NCI-H1092 (cell line): ENCODE measurements at places on chromosomes 4 and X.

GRCh38 chrX:2691543-2692220, 587 bp downstream of the CD99 start:
- DNase-seq, result no peak

- no peak for DNase-seq
These were observed 25.7 kb downstream of the NKX1-1 start for GRCh38 chr4:1380368-1381151.

DNA sequence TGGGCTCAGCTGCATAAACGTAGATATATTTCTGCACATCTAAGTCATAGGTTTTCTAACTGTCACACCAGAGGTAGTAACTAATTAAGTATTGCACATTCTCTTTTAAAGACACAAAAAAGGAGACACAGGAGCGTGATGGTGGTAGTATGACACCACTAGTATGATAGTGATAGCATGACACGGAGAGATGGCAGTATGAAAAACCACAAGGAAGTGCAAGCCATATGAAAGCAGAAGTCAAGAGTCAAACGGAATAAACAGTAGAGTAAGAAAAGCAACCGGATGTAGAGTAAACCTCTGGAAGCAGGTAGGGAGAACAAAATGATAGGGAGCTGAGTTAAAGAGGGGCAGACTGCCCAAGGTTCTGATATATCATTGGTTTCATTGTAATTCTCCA, 382.2 kb upstream of the INTU start:
- no peak for DNase-seq

DNA sequence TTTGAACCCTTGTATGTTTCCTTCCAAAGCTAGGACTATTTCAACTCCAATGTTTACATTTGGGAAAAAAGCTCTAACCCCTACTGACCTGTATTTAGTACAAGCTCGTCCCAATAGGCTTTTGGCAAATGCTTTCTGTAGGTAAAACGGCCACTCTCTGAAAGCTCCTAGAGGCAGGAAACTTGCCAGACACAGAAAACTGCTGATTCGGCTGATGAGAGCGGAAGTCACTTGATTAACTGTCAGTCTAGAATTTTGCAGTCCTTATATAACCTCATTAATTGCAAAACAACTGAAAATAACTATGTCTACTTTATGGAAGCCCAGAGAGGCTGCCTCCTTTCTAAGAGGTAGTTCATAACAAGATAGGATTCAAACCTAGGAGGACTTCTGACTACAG, 108.1 kb downstream of the TSPAN7 start:
- DNase-seq, result no peak

- DNase-seq, result no peak
These were observed 403.2 kb upstream of the RASGEF1B start for GRCh38 chr4:81874661-81875515.
